Stimulated activated CD4-positive, alpha-beta T cell treated with anti-CD3 and anti-CD28 coated beads, TNF-alpha, amount 100 ng/mL, for 1 hour (primary cell): ENCODE measurements at places on chromosomes 4 and X.

- DNase-seq: no peak
These were observed 92.6 kb downstream of the NSUN7 start for GRCh38 chr4:40842318-40842717.

DNA sequence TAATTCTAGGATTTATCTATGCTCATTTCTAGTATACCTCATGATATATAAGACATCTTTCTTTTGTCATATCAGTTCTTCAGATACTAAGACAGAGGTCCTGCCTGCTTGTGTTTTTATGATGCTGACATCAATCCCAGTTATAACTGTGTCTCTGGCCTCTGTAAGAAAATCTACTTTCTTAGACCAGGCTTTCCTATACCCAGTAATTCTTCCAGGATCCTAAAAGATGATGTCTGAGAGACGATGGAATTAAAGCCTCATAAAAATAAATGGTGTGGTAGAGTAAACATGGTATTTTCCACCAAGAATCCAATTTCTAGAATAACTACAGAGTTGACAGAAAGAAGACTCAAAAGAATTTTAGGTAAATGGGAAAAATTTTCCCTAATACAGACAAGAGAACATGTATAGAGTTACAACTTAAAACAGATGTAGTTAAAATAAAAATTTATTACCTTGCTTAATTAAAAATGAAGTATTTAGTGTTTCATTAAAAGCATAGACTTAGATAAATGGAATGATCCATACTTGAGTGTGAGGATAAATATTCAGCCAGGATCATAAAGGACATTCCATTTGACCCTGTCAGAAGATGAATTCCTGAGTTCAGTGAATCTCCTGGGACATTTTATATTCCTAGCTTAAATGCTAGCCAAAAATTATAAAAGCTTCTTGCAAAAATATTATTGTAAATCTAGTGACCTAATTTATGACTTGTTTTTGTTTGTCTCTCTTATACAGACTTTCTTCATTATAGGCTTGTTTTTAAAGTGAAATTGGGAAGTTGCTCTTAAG is 137.4 kb downstream of the PDLIM5 start:
- no peak for DNase-seq

- no peak for DNase-seq
These were observed 115.2 kb upstream of the BMPR1B start for GRCh38 chr4:94642561-94642866.

GRCh38 chr4:176709417-176709816 is 83.3 kb downstream of the VEGFC start:
- DNase-seq: no peak

GRCh38 chr4:150038335-150039076 is 39.7 kb upstream of the DCLK2 start:
- no peak for DNase-seq

- no peak for DNase-seq
These were observed 60.4 kb downstream of the PPEF2 start for GRCh38 chr4:75841641-75842520.

GRCh38 chr4:71446479-71447081 is 107.8 kb downstream of the SLC4A4 start:
- DNase-seq: no peak

- DNase-seq: no peak
These were observed 22.7 kb downstream of the SHOX start for GRCh38 chrX:653306-653705.

DNA sequence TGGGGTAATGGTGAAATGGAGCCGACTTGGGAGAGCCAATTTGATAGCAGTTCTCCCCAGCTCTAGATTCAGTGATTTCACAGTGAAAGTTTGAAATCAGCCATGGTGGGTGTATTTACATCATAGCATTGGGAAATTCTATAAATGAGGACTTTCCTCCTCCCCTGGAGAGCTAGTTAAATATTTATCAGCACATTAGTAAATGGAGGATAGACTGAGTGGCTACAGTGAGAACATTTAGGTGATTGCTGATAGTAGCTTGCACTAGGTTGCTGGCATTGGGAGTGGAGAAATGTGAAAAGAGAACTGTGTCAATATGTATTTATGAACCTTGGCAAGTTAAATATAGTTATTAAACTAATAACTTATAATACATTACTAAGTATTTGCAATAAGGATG is 347.3 kb downstream of the CCSER1 start:
- no peak for DNase-seq

DNA sequence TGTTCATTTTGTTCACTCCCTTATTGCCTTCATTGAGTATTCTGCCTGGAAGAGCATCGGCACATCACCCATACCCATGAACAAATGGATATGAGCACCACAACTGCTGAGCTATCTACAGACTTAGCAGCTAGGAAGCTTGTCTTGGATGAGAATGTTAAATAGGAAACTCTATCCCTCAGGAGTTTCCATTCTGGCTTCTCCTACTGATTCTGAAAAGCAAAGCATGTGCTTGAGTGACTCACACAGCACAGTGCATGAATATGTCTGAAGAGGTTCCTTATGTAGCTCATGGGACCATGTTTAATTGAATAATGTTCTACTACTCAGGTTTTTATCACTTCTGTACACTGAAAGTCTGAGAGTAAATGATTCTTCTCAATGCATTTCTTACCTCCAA is 57.3 kb upstream of the MXRA5 start:
- no peak for DNase-seq

- no peak for DNase-seq
These were observed 34.7 kb downstream of the LONRF3 start for GRCh38 chrX:119009071-119009470.

DNA sequence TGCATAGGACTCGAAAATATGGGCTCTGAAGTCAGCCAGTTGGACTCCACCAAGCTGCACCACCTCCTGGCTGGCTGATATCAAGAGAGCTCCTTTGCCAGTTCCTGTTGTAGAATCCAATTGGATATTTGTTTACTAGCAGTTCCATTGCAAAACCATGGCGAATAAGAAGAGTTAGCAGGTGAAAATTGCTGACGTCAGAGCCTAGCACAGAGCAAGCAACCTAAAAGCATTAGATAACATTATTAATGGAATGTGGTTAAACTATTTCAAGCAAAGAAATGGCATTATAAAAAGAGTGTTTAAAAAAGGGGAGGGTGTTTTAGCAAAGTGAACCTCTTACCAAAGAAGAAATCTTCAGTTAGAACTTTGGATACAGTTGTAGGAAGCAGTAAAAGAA is 1816.3 kb upstream of the TENM3 start:
- no peak for DNase-seq
